Neural crest cell (in vitro differentiated cells): ENCODE measurements at places on chromosomes 13 and 19. TPM values are rescaled to one million over a fixed set of nuclear protein-coding genes. Genes with fewer than 3 reads are reported as not detected.

Gene CD22
- total RNA-seq: not detected in 2 replicates

Gene SGTA
- 89.9 and 95.1 TPM in 2 replicates for total RNA-seq

Gene ZNF433
- total RNA-seq: 5.7 and 5.8 TPM in 2 replicates

Gene ZIM2
- total RNA-seq: not detected in 2 replicates

Gene RNF225
- 1.5 and 1.6 TPM in 2 replicates for total RNA-seq

Gene ISOC2
- total RNA-seq: 34.3 and 36.7 TPM in 2 replicates

Gene PCP2
- not detected in 2 replicates for total RNA-seq

Gene KRTDAP
- total RNA-seq: not detected in 2 replicates

Gene FGF22
- 0.51 and 0.84 TPM in 2 replicates for total RNA-seq

Gene ZNF850
- total RNA-seq: 13.5 and 16.7 TPM in 2 replicates

Gene SPACA4
- total RNA-seq: not detected in 2 replicates

- H3K4me1 ChIP-seq: peaks cover 8% of the 10 kb centered on the region
- H3K36me3 ChIP-seq: peaks cover 4% of the 10 kb centered on the region
- H3K4me3 ChIP-seq: no peak overlapping the region
- peaks cover 2% of the 10 kb centered on the region for H3K27me3 ChIP-seq
These were observed 6.6 kb downstream of the PODNL1 start for GRCh38 chr19:13931391-13932148.

GRCh38 chr19:39137131-39137530 is 11.5 kb downstream of the PAK4 start:
- no peak overlapping the region for H3K4me3 ChIP-seq
- no peaks in the 10 kb centered on the region for H3K27me3 ChIP-seq
- H3K4me1 ChIP-seq: peaks cover 41% of the 10 kb centered on the region
- DNase-seq: no peak

- H3K4me3 ChIP-seq: no peak overlapping the region
- H3K36me3 ChIP-seq: peaks cover 32% of the 10 kb centered on the region
These were observed 20.7 kb upstream of the TPT1 start for GRCh38 chr13:45361596-45362206.

DNA sequence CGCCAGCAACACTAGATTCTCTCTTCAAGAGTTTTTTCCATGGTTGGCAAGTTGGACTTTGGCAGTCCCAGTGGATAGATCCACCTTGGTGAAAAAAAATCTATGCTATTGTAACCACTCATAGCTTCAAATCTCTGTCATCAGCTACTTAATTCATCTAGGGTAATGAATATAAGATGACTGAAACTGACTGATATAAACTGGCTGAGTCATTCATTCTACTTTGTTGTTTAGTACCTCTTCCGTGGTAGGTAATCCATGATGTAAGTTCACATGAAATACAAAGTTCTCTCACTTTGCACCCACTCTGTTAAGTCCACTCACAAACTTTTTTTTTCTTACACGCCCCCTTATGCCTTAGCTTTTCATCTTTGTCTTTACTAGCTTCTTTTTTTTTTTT is 1381.5 kb downstream of the SLITRK5 start:
- H3K27ac ChIP-seq: no peak overlapping the region
- no peak overlapping the region for H3K4me3 ChIP-seq
- no peaks in the 10 kb centered on the region for H3K4me1 ChIP-seq
- no peaks in the 10 kb centered on the region for H3K36me3 ChIP-seq
- H3K27me3 ChIP-seq: no peaks in the 10 kb centered on the region

GRCh38 chr19:38158730-38159129 is 65.3 kb downstream of the DPF1 start:
- peak overlapping the region; percentile 87 for H3K27ac ChIP-seq
- H3K27me3 ChIP-seq: no peaks in the 10 kb centered on the region
- H3K36me3 ChIP-seq: peaks cover 26% of the 10 kb centered on the region

DNA sequence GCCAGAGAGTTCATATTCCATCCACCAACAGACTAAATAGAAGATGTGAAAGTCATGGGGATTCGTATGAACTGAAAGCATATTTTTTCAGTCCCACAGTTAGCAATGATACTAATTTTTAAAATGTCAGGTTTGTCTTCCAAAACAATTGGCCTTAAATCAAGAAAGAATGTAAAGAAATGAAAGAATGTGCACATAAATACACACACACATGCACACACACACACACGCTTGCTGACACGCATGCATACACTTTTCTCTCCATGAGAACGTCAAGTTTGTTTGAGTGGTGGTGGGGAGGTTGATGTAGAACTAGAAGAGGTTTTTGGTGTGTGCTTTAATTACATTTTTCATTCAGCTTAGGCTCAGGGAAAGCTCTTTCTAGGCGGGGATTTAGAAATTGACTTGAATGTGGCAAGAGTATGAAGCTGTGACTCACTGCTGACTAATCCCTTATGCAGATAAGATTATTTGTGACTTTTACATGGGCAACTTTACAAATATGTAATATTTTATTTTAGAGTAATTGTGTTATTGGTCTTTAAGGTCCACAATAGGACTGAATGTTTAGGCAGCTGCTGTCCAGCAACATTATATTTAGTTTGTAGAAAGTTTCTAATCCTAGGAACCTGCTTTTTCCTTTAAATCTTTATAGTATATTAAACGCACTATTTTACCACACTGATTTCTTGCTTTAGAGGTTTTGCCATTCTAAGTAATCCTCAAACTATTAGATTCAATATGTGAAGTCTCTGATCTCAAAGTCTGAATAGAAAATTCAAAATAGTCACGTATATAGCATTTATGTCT is 18.8 kb downstream of the FLT1 start:
- no peaks in the 10 kb centered on the region for H3K4me1 ChIP-seq
- peaks cover 10% of the 10 kb centered on the region for H3K27me3 ChIP-seq
- no peak overlapping the region for H3K4me3 ChIP-seq
- no peak overlapping the region for H3K27ac ChIP-seq
- H3K36me3 ChIP-seq: no peaks in the 10 kb centered on the region

GRCh38 chr19:5694167-5694955 is 4.3 kb downstream of the RPL36 start:
- no peak overlapping the region for H3K27ac ChIP-seq
- peaks cover 18% of the 10 kb centered on the region for H3K4me1 ChIP-seq
- H3K4me3 ChIP-seq: peak overlapping the region; percentile 99
- peaks cover 18% of the 10 kb centered on the region for H3K36me3 ChIP-seq

- H3K27ac ChIP-seq: no peak within 1 kb of the TSS
- DNase-seq: no peak
- H3K4me1 ChIP-seq: no peaks in the 10 kb centered on the region
- H3K36me3 ChIP-seq: peaks cover 23% of the 10 kb centered on the region
- peaks cover 10% of the 10 kb centered on the region for H3K27me3 ChIP-seq
These were observed at the start of gene OR7D2 for GRCh38 chr19:9178901-9179300. OR7D2 (plus strand) TSS chr19:9178979; CDS start chr19:9185782, 6,803 bp downstream.

- peaks cover 2% of the 10 kb centered on the region for H3K36me3 ChIP-seq
- H3K4me3 ChIP-seq: no peak overlapping the region
- peaks cover 9% of the 10 kb centered on the region for H3K4me1 ChIP-seq
- H3K27me3 ChIP-seq: no peaks in the 10 kb centered on the region
These were observed 24.0 kb downstream of the GGACT start for GRCh38 chr13:100564444-100565223.

GRCh38 chr19:40521276-40521675 is 54.5 kb downstream of the SPTBN4 start:
- no peaks in the 10 kb centered on the region for H3K4me1 ChIP-seq
- H3K4me3 ChIP-seq: no peak overlapping the region
- no peak for DNase-seq
- H3K27me3 ChIP-seq: peaks cover 68% of the 10 kb centered on the region
- no peak overlapping the region for H3K27ac ChIP-seq

- peaks cover 14% of the 10 kb centered on the region for H3K4me1 ChIP-seq
- no peak for DNase-seq
- H3K27ac ChIP-seq: no peak overlapping the region
- H3K27me3 ChIP-seq: no peaks in the 10 kb centered on the region
These were observed 17.2 kb downstream of the ENOX1 start for GRCh38 chr13:43769529-43769928.

DNA sequence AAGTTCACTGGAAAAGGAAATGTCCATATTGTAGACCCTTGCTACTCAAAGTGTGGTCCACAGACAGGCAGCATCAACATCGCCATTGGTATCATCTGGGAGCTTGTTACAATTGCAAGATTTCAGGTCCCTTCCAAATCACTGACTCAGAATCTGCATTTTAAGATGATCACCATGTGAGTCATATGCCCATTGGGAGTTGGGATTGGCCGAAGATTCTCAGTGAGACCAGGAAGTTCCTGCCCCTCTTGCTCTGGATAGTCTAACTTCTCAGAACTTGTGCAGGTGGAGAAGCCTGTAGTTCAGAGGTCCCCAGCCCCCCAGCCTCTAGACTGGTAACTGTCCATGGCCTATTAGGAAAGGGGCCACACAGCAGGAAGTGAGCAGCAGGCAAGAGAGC is 48.9 kb upstream of the URAD start:
- no peak overlapping the region for H3K27ac ChIP-seq
- H3K4me3 ChIP-seq: no peak overlapping the region
- H3K36me3 ChIP-seq: no peaks in the 10 kb centered on the region

DNA sequence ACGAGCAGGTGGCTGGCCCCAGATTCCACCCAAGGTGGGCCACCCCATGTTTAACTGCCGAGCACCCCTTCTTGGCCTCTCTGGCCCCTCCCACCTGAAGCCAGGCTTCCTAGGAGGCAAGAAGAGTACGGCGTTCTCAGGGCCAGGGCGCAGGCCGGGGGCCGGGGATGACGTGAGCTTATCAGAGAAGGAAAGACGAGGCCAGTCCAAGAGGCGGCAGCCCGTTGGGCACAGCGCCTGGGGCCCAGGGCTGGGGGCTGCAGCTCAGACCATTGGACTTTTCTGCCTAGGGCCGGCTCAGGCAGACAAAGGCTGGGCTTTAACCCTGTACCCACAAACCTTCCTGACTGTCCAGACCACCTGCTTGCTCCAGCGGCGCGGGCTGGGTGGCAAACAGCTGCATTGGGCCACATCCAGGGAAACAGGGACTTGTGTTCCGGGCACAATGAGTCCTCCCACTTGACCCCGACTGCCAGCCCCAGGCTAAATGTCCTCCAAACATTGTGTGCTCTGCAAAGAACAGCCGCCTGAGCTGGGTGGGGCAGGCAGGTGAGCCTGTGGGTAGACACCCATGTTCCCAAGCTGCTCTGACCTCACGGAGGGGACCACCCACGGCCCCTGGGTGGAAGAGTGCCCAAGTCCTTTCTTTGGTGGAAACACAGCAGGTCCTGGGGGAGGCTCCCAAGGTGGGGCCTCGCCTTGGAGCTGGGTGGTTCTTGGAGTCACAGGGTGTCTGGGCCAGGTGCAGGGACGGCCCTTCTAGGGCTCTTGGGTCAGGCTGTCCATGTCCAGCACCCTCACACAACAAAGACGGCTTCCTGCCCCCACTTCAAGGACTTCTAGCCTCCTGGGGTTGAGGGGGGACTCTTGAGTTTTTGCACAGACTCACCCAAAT is 21.9 kb downstream of the COMP start:
- no peak for DNase-seq
- H3K36me3 ChIP-seq: no peaks in the 10 kb centered on the region
- H3K4me1 ChIP-seq: no peaks in the 10 kb centered on the region
- peaks cover 17% of the 10 kb centered on the region for H3K27me3 ChIP-seq
- H3K4me3 ChIP-seq: no peak overlapping the region

GRCh38 chr19:45215391-45216191 is 29.6 kb downstream of the EXOC3L2 start:
- H3K27ac ChIP-seq: no peak overlapping the region
- H3K36me3 ChIP-seq: no peaks in the 10 kb centered on the region
- H3K27me3 ChIP-seq: peaks cover 74% of the 10 kb centered on the region

DNA sequence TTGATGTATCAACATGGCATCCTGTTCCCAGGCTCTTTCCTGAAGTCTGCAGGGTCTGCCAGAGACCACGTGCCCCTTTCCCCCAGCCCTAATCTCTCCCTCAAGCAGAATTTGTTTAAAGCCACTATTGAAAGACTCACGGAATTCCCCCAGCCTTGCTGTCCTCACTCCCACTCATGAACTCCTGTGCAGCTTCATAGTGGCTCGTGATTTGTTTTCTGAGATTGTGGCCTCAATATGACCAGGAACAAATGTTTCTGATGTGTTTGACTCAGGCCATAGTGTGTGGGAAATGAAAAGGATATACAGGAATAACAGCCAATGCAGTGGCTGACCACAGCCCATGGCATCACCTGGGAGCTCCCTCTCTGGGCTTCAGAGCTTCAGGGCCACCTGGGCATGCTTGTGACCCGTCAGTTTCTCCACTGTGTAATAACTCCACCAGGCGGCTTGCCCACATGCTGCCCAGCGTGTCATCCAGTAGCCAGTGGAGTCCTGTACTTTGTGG is 8.1 kb upstream of the SERPINE3 start:
- peaks cover 5% of the 10 kb centered on the region for H3K4me1 ChIP-seq
- H3K27me3 ChIP-seq: peaks cover 9% of the 10 kb centered on the region
- DNase-seq: no peak
- H3K27ac ChIP-seq: no peak overlapping the region
- H3K4me3 ChIP-seq: no peak overlapping the region

DNA sequence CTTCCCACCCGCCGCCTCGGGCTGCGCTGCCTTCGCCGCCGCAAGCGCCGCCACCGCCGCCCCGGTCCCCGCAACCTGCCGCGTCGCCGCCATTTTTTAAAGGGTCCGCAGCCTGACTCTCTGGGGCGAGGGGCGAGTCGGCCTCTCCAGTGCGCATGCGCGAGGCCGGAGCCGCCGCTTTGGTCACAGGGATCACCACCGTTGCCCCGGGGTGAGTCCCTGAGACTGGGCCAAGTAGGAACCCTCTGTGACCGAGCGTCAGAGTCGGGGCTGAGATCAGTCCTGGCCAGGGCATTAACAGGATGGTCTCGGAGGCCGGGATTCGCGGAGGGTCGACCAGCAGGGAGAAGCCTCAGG is 42.6 kb downstream of the ZNF146 start:
- H3K27ac ChIP-seq: no peak overlapping the region
- no peaks in the 10 kb centered on the region for H3K27me3 ChIP-seq
- DNase-seq: peak; percentile 71
- peak overlapping the region; percentile 83 for H3K4me3 ChIP-seq
- H3K36me3 ChIP-seq: peaks cover 35% of the 10 kb centered on the region

GRCh38 chr19:30361721-30362120 is 10.5 kb upstream of the ZNF536 start:
- H3K27ac ChIP-seq: peak overlapping the region; percentile 86
- no peak for DNase-seq
- no peaks in the 10 kb centered on the region for H3K27me3 ChIP-seq

GRCh38 chr13:48562296-48563066 is 29.6 kb upstream of the RCBTB2 start:
- peaks cover 8% of the 10 kb centered on the region for H3K4me1 ChIP-seq
- H3K27me3 ChIP-seq: no peaks in the 10 kb centered on the region
- H3K27ac ChIP-seq: no peak overlapping the region
- H3K36me3 ChIP-seq: peaks cover 2% of the 10 kb centered on the region
- no peak for DNase-seq
